ENCODE measurements at places on chromosomes 3 and 15.

DNA sequence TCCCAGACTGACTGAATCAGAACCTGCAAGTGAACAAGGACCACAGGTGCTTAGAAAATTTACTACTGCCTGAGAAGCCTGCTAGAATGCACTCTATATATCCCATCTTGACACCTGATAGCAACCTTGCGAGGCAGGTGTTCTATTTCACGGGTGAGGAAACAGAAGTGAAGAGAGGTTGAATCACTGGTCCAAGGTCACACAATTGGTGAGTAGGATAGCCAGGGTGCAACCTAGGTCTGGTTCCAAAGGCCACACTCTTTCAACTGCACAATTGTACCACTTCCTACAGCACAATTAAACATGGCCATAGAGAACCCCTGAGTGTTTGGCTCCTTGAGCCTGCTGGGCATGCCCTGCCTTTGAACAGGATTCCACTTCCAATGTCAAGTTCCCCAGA is 87.0 kb downstream of the RAB11A start:
- DNase-seq, result no peak

GRCh38 chr3:140397847-140398246 is 280.0 kb upstream of the TRIM42 start:
- DNase-seq, result no peak

GRCh38 chr3:191170097-191170496 is 28.9 kb upstream of the OSTN start:
- no peak for DNase-seq

DNA sequence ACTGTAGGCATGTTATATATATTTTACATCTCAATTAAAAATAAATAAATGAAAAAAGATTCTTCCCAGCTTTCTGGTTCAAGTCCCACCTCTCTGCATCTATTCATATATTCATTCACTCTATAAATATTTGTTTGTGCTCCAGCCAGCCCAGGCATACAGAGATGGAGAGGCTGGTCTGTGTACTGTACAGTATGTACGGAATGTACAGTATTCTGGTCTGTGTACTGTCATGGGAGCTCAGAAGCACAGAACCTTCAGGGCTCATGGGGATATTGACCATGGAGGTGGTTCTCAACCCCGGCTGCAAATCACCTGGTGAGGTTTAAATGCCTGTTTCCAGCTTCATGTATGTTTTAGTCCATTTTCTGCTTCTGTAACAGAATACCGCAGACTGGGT is 13.8 kb downstream of the CORO2B start:
- no peak for DNase-seq

- no peak for DNase-seq
Measured at GRCh38 chr3:144244662-144245061, 273.0 kb downstream of the DIPK2A start.

DNA sequence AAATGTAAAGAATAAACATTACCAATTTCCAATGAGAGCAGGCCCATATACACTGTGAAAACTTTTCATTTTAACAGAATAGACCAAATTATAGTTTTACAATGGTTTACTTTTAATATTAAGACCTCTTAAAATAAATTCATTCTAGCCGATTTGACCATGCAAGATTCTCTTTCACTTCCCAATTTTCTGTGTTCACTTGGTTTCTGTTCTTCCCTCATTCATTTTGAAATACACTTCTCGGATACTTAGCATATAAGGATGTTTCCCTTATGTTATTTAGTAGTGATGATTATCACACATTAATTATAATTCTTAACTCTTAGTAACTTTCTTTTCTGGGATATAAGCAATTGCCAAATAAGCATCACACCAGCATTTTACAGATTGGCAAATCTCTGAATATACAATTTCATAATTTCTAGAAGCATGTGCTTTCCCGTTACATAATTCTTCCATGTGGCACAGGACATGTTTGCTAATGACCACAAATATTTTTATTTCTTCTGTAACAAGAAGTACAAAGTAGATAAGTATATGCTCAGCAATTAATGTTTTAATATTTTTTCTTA is 13.9 kb downstream of the OR5H15 start:
- DNase-seq, result no peak

GRCh38 chr15:49492151-49492550 is 69.1 kb downstream of the FGF7 start:
- no peak for DNase-seq

GRCh38 chr15:27487846-27488245 is 516.9 kb downstream of the GABRG3 start:
- no peak for DNase-seq

DNA sequence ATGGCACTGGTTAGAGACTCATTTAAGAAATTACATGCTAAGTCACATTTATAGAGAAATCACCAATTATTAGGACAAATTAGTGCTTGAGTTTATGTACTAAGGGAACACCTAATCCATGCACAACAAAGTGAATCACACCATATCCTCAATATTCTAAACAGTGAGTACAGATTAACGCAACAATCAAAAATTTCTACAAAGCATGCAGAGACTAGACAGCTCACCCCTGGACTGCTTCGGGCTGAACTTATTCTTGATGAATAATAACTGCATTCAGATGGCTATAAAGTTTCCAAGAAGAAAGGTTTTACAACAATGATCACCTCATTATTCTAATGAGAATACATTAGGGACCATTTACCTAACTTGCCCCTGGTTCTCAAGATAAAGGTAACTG is 66.5 kb downstream of the LRRFIP2 start:
- DNase-seq, result no peak

DNA sequence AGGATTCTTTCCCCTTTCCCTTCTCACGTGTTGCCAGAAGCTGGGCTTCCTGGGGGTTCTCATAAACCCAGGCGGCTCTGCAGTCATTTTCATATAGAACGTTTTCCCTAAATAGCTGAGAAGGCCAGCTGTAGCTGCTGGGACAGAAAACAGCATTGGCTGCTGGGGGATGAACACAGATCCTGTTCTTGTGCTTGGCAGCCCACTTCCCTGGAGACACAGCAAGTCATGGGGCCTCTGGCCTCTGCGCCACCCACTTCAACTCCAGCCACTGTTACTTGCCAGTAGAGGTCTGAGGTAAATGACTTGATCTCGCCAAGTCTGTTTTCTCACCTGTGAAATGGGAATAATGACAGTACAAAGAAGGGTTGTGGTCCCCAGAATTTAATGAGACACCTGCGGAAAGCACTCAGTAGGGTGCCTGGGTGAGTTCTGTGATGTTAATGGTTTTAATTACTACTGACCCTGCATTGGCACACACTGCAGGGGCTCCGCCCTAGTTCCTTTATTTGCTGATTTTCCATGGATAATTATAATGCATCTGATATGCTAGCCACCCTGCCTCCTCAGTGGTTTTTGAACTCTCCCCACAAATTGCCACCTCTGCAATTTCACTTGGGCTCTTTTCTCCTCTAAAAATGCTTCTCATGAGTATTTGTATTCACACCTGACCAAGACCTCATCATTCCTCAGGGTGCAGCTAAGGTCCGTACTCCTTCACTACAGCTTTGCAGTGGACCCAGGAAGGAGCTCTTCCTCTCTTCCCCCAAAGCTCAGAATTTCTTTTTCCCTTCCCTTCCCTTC is 274.7 kb downstream of the RPLP1 start:
- DNase-seq, result no peak
